ENCODE measurements at places on chromosomes 16 and 17. TPM values are rescaled to one million over a fixed set of nuclear protein-coding genes. Genes with fewer than 3 reads are reported as not detected.

SLC13A2 gene
- total RNA-seq: not detected

TEKT1 gene
- total RNA-seq: 1.3 TPM

PPY gene
- not detected for total RNA-seq

RDM1 gene
- total RNA-seq: 0.94 TPM

TXNDC11 gene
- total RNA-seq: 20.7 TPM

EVI2B gene
- 0.63 TPM for total RNA-seq

SLC5A11 gene
- not detected for total RNA-seq

APPBP2 gene
- total RNA-seq: 66.4 TPM

All from parietal lobe (tissue), 2 donors.